Dermis microvascular lymphatic vessel endothelial cell (primary cell): ENCODE measurements at places on chromosomes 5 and 9. TPM values are rescaled to one million over a fixed set of nuclear protein-coding genes. Genes with fewer than 3 reads are reported as not detected.
A peak's percentile ranks its signal among the peaks of the same experiment; 100 is the strongest.

DNA sequence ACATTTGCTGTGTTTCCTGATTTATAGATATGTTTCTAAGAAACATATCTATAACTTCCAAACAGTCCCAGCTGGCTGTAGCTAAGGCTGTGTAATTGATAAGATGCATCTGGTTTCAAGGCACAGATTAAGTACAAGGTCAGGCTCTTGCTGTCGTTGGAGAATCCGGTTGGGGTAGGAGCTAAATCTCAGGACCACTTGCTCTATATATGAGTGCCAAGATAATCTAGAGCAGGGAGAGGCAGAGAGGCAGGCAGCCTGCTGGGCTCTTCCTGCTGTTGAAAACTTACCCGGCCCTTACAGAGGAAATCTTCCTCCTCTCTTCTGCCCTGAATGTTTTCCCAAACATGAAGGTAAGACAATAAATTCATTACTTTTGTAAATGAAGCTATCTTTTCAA is at the start of gene C7:
Gene C7, plus strand, starts transcription at position 234 of the 400 bp plus-strand sequence. Its CDS starts 114 bp downstream, at position 348.
- DNase-seq = no peak

DNA sequence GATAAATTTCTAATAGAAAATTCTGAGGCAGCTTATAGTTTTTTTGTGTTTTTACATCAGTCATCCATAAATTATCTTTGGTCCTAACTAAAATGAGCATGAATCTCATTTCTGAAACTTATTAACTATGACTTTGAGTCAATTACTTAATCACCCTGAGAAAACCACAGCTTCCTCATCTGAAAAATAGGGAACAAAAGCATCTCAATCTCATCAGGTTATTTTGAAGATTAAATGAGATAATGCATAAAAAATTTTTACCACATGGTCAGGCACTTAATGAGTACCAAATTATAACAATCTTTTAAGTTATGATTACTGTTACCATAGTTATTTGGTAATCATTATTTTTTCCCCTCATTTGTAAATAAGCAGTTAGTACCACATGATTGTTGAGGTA is 279.1 kb downstream of the MAST4 start:
- DNase-seq = no peak

MUSK gene
- not detected in 2 replicates for total RNA-seq

GRCh38 chr5:55634209-55634805 is 77.8 kb downstream of the SLC38A9 start:
- DNase-seq = peak; percentile 17

GRCh38 chr9:38641985-38642864 is 21.8 kb upstream of the ANKRD18A start:
- DNase-seq = peak; percentile 27

DNA sequence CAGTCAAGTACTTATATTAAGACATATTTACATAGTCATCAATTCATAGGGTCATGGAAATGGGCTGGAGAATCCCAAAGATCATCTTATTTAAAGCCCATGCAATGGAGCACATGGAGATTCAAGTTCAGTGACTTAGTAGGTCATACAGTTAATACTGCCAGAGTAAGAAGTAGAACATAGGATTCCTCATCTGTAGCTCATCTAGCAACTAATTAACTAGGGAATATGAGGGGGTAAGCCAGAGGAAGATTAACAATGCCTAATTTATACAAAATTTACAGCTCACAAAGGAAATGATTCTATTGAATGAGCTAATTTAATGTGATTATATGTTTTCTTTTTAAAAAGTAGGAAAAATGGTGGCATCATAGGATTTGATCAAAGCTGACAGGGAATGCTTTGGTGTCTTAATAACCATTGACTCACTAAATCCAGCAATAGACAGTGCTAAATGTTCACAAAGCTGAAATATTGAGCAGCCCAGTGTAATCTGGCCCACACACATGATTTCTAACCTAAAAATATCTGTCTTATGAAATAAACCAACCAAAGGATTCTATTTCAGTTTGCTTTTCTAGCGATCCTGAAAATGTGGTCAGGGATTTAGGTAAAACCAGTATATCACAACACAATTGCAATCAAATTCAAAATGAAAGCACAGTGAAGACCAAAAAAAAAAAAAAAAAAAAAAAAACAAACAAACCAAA is 53.3 kb downstream of the PRDM6 start:
- DNase-seq = no peak

DNA sequence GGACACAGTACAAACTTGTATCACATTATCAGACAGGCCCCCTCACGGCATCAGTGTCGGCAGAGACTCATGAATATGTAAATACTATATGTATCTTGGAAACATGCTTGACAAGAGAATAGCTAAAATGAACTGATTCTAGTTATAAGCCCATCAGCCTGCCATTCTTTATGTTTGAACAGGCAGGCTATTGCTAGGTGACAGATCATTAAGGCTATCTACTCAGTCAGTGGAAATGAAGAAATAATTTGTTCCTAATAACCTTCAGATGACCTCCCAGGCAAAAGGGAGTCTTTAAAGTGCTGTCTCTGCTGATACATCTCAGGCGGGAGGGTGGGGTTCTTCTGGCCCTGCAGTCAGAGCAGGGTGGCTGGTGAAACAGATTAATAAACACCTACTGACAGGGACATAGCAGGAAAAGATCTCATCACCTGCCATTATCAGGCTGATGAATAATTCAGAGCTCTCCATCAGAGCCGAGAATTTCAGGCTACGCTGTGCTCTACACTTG is 394.2 kb downstream of the RASEF start:
- no peak for DNase-seq

SLC25A48 gene
- not detected in 2 replicates for total RNA-seq

ARHGEF39 gene
- total RNA-seq = 0.51 and 1.0 TPM in 2 replicates

GRCh38 chr5:58890701-58891085 is 307.8 kb downstream of the RAB3C start:
- DNase-seq = no peak

DNA sequence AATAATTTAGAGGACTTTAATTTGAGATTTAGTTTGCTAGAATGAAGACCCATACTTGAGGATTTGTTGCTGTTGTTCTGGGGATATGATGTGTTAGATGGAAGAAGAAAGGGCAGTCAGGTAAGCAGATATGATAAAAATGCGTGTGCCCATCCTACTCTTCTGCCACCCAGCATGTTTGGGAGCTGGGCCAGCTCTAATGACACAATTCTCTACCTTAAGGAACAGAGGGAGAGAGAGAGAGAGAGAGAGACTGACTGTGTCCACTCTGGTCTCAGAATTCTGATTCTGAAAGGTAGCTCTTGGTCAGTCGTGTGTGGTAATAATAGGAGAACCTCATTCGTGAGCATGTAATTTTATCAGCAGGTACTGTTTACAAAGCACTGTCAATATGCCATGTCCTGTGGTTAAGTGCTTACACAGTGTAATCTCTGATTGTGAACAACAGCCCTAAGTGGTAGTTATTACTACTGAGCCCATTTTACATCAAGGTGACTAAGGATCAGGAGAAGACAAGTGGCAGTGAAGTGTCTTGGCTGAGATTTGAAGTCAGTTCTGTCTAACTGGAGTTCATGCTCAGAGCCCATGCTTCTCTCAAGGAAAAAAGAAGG is 307.4 kb upstream of the SEMA6A start:
- DNase-seq = no peak

NCS1 gene
- 9.1 and 12.2 TPM in 2 replicates for total RNA-seq

- DNase-seq = no peak
These were observed 194.8 kb downstream of the AUH start for GRCh38 chr9:91166796-91167366.

GRCh38 chr9:132487980-132488535 is 78.0 kb downstream of the CFAP77 start:
- no peak for DNase-seq

COL15A1 gene
- 2.0 and 2.8 TPM in 2 replicates for total RNA-seq

GRCh38 chr5:96324708-96325107 is 108.3 kb downstream of the PCSK1 start:
- peak; percentile 35 for DNase-seq

DNA sequence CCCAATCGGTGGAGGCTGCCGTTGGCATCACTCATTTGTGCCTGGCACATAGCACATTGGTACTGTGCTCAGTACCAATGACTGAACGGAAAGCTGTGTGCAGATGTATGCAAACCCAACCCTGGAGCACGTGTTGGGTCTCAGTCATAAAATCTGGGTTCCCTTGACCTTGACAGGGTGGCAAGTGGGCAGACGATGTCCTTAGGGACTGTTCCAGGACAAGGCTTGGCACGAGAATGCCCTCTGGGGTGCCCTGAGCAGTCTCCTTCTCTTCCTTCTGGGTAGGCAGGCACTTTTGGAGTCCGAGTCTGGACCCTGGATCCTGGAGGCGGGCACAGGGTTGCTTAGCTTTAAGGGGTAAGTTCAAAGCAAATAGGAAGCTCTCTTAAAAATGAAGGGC is 75.8 kb downstream of the MACROH2A1 start:
- DNase-seq = no peak

- DNase-seq = no peak
These were observed 55.1 kb upstream of the SH3PXD2B start for GRCh38 chr5:172509405-172509781.

GRCh38 chr9:125594223-125594610 is 112.8 kb downstream of the MAPKAP1 start:
- no peak for DNase-seq

DNA sequence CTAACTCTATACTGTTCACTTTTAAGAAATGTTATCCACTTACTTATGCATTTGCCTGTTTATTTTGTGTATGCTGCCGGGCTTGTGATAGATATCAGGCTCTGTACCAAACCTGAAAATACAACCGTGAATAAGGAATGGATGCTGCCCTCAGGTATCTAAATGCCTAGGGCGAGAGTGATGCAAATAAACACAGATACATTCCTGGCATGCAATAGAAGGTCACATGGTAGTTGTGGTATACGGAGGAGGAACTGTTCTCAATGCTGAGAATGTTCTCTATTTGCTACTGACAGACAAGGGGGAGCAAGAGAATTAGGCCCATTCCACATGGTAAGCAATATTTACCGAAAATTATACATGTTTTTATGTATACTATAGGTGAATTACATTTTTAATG is 227.8 kb downstream of the ICE1 start:
- DNase-seq = no peak

LIFR gene
- 31.3 and 31.9 TPM in 2 replicates for total RNA-seq

CRB2 gene
- total RNA-seq = not detected in 2 replicates

GRCh38 chr5:132309679-132310078 is 15.5 kb downstream of the SLC22A4 start:
- DNase-seq = no peak

- no peak for DNase-seq
These were observed 3.4 kb downstream of the KLHL9 start for GRCh38 chr9:21331676-21332402.

SARDH gene
- total RNA-seq = under 0.01 and 0.13 TPM in 2 replicates

DNA sequence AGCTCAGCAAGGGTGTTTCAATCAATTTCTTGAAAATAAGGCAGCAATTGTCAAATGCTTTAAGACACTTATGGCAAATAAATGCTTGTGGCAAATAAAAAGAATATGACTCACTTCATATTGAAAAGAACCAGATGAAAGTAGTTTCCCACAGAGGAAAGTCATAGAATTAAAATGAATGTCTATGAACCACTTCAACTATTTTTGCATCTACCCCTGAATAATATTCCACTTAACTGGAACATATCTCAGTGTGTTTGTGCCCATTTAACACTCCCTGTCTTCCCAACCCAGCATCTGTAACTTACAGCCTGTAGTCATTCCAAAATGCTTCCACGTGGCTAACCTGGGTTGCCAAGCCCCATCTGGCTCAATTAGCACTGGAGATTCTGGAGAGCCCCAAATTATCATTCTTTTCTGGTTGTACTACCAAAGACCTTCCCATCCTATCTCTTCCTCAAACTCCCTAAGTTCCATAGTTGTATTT is 84.7 kb downstream of the FEM1C start:
- DNase-seq = no peak

DNA sequence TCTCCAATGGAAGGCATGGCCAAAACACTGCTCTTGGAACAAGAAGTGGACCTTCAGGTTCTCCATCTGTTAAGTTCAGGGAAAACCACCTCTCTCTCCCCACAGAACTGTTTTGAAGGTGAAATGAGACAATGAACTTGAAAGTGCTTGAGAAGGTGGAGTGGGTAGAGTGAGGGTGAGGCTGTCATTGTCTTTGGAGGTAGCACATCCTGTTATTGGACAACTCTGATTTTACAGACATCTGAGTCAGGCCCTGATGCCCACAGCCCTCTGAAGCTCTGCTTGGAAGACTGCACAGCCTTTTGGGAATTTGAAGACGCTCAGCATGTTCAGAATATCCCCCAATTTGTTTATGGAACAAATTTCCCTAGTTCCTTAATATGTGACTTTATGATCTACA is 27.6 kb upstream of the TEX48 start:
- no peak for DNase-seq

TMC1 gene
- 0.25 and 0.26 TPM in 2 replicates for total RNA-seq

CHD1 gene
- total RNA-seq = 47.2 and 51.5 TPM in 2 replicates

ZNF483 gene
- total RNA-seq = 1.6 and 1.8 TPM in 2 replicates

PSMD5 gene
- total RNA-seq = 18.2 and 21.0 TPM in 2 replicates

NPM1 gene
- 643 and 1,004 TPM in 2 replicates for total RNA-seq

DNA sequence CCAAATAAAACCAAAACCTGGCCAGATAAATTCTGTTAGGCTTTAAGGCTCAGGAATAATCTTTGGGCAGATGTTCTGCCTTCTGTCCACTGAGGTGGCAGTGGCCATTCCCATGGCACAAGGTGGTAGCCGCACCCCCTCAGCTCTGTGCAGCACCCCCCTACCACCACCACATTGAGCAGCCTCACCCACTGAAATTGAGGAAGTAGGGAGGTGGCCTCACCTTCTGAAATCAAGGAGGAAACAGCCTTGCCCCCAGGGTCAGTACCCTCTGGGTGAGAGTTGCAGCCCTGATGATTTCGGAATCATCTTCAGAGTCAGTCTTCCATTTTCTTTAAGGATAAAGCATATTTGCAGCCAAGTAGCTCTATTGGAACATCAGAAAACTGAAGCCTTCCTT is 204.8 kb upstream of the PIK3R1 start:
- no peak for DNase-seq

LPAR1 gene
- 0.13 TPM in 1 of 2 replicates, not detected in the other for total RNA-seq

DNA sequence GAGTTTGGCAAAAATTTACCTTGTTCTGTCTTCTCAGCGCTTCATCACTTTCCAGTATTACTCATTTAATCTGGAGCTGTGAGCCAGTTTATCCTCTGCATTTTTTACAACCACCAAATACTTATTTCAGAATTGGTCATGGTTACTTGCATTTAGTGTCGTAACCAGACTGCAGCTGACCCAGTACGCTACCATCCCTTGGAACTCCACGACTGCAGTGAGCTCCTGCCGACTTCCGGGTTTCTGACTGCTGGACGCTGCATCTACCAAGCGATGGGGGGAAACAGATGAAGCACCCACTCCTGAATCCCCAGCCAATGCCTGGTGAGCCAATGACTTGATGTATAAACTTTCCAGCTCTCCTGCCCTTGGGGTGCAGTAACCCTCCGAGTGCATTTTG is 174.4 kb upstream of the PRLR start:
- no peak for DNase-seq

DNA sequence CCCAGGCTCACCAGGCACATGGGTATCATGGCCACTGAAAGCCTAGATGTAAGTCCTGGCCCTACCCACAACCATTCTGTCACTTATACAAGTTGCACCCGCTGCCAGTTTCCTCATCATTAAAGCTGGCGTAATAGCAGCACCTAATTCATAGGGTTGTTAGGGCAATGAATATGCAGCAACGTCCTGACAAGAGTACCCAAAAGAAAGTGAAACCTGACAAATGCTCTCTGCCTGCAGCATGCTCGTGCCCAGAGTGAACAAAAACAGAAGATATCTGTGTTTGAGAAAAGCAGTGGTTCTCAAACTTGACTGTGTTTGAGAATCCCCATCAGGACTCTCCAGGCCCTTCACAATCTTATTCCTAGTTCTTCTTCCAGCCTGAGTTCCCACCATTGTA is 632.4 kb downstream of the SEMA5A start:
- no peak for DNase-seq

CXCL14 gene
- total RNA-seq = under 0.01 TPM in 1 of 2 replicates, not detected in the other
